T-helper 9 cell (primary cell): ENCODE measurements at places on chromosomes 7 and 10.
A peak's percentile ranks its signal among the peaks of the same experiment; 100 is the strongest.

DNA sequence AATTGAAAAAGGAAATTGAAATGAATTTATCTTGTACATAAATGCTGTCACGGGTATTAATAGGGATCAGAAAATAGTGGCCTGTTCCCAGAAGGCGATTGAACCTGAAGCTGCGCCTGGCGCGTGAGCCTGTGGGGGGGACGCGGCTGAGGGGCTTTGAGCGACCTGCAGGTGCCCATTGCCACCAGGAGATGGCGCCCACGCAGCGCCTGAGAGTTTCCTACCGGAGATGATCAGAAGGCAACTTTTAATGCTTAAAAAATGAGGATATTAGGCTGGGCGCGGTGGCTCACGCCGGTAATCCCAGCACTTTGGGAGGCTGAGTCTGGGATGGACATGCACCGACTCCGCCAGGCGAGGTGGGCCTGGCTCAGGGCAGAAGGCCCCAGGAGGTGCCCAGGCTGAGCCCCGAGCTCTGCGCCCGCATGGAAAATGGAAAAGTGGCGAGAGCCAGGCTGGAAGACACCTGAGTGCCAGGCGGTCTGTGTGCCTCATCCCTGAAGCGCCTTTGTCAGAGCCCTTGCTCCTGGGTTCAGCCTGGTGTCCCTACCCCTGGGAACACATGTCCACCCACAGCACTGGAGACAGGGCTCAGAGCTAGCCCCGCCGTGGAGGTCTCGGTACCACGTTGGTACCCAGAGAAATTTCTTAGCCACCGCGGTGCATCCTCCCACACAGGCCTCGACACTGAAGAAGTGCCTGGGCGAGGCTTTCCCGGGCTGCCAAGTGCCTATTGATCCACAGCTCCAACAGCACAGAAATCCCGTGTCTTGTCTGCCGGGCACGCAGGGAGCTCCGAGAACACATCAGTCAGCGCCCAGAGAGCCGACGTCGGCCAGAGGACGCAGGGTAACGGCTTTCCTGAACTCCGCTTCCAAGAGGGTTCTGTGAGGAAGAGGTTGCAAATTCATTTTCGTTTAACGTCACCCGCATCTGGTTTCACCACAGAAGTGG is 117.4 kb downstream of the INPP5A start:
- DNase-seq, result peak; percentile 47

DNA sequence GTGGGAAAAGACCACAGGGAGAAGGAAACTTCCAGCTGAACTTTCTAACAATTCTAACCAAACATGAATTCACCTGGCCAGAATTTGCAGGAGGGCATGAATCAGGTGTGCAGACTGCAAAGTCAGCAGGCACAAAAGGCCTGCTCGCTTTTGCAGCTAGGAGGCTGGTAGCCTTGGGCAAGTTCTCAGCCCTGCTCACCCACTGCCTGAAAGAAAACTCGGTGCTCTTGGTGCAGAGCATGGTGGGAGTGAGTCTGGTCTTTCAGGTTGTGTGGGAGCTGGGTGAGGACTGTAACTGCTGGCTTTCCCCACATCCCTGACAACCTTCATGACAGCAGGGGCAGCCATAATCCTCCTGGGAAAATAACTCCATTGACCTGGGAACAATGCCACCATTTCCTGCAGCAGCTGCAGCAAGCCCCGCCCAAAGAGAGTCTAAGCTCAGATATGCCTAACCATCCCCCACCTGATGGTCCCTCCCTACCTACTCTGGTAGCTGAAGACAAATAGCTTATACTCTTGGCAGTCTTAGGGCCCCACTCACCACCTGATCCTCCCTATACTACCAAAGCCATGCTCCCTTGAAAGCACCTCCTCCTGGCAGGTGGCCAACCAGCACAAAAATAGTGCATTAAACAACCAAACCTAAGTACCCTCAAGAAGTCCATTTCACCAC is 31.6 kb downstream of the ZNF117 start:
- no peak for DNase-seq

DNA sequence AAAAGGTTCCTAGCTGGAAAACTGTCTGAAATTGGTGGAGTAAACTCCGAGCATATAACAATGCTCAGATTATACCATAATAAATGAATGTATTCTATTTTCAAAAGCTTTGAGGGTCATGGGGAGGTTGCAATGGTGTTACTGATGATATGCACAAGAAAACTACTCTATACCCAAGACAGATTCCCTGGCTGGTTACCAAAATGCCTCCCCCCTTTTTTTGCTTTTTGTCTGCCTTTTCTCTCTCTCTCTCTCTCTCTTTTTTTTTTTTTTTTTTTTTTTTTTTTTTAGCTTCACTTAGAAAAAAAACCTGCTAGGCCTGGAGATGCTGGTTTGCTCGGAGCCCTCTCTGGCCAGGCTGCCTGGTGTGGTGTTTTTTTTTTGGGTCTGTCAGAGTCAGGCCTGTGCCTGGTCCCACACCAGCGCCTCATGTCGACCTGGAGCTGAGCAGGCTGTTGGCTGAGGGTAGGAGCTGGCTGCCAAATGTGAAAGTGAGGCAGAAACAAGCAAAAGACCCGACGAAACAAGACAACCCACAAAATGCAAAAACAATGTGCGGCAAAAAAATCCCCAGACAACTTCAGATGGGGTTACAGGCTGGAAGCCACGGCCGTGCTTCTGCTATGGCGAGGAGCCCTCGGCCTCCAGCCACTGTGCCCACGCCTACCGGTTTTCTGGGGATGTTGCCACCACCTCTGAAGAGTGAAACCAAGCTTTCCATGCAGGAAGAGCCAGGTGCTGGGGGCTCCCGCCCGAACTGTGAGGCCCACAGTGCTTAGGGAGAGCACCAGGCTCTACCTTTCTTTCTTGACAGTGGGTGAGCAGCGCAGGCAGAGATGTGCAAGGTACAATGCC is 59.9 kb upstream of the EFCAB10 start:
- DNase-seq, result no peak

GRCh38 chr10:15588635-15589508 is 130.8 kb downstream of the ITGA8 start:
- no peak for DNase-seq
